ENCODE measurements at places on chromosomes 11 and 22.
A peak's percentile ranks its signal among the peaks of the same experiment; 100 is the strongest.

- no peak for DNase-seq
These were observed 456.2 kb downstream of the BRD1 start for GRCh38 chr22:49371325-49372110.

DNA sequence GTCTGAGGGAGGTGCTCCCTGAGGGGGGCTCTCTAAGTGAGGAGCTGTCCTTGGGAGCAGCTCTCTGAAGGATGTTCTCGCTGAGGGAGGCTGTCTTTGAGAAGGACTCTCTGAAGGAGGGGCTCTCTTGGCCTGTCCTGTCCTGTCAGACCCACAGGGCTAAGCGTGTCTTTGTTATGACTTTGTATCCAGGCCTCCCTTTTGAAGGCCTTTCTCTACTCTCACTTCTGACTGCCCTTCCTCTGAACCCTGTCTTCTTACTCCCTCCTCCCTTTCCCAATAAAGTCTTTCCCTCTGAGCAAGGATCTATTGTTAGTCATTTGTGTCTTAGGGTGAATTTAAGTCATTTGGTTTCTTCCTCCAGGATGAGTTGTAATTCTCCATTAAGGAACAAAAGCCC, 330.1 kb upstream of the PLET1 start:
- DNase-seq: no peak

GRCh38 chr11:128644576-128644975, 49.3 kb upstream of the FLI1 start:
- no peak for DNase-seq

DNA sequence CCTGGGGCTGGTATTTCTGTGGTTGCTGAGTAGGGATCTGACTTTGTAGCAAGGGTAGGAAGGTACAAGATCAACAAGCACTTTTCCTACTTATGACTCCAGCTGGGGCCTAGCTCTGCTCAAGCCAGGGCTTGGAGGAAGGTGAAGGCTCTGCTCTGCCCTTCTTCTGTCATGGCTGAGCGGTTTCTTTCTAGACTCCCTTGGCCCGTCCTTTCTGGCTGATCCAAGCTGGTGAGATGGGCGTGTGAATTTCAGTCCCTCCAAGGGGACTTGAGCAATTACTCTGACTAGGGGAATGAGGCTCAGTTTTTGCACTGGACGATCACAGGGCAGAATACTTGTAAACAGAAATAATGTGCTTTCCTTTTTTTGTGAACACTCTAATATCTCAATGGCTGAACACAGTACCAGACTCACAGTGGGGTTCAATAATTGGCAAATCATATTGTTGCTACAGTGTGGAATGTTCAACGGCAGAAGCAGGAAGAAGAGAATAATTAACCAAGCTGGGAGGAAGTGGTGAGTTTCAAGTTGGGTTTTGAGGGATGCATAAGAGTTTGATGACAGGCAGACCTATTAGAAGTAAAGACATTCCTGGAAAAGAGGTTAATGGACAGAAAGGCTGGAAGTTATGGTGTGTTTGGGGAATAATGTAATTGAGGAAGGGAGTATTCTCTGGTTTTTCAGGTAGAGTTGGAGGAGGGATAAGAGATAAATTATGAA, 507.6 kb downstream of the MIAT start:
- no peak for DNase-seq

- no peak for DNase-seq
These were observed 16.6 kb downstream of the SLC43A3 start for GRCh38 chr11:57410287-57410686.

- no peak for DNase-seq
These were observed 35.7 kb upstream of the RBFOX2 start for GRCh38 chr22:36064358-36064757.

DNA sequence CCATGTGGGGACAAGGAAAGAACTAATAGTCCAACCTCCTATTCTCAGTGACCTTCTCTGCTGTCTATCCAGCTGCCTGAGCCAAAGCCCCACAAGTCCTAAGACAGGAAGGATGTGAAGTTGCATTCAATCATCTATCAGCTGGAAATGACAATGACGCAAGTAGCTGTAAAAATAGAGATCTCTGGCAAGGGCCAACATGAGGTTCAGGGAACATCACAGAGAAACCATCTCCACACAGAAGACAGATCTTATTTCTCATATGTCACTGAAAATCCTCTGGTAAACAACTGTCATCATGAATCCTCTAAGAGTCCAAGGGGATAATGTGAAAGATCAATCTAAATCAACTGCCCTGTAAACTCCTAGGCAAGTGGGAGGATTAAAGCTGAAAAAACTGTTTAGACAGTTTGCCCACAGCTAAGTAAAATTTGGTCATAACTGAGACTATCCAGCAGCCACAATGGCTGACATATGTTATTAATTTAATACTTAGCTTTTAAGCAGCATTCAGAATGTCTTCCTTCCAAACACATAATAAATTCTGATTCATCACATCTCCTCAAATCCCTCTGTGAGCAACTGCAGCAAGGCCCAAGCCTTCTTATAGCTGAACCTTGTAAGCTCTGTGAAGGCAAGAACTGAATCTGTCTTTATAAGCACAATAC, 52.1 kb downstream of the ALG9 start:
- DNase-seq: no peak

DNA sequence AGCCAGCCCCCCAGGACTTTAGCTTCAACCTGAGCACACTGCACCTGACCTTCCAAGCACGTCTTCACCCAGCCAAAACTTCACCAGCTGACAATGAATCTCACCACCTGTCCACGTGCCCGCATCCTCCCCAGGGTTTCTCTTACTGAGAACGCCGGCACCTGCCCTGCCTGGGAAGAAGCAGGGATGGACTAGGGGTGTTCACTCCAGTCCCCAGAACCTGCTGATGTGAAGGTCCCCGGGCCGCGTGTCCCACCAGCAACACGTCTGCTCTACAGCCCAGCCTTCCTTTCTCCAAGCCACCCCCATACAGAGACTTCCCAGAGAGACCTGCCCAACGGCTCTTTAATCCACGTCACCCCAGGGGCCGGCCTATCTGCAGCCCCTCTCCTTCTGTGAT, 12.8 kb downstream of the CPT1A start:
- DNase-seq: no peak

- no peak for DNase-seq
These were observed 506 bp downstream of the MCM5 start for GRCh38 chr22:35400501-35400790.

DNA sequence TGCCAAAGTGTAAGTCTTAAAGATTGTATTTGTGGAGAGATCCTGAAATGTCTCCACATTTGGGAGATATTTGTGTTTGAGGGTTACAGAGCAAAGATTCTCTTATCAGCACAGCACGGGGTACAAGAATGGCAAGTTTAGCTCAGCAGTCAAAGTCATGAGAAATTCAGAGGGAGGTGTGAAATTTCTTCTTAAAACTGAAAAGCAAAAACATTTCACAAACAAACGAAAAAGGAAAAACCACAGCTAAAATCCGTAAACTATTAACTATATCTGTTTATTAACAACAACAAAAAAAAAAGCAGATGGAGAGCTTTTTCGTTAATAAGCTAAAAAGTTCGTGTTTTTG, 40.9 kb upstream of the ETS1 start:
- DNase-seq: no peak

DNA sequence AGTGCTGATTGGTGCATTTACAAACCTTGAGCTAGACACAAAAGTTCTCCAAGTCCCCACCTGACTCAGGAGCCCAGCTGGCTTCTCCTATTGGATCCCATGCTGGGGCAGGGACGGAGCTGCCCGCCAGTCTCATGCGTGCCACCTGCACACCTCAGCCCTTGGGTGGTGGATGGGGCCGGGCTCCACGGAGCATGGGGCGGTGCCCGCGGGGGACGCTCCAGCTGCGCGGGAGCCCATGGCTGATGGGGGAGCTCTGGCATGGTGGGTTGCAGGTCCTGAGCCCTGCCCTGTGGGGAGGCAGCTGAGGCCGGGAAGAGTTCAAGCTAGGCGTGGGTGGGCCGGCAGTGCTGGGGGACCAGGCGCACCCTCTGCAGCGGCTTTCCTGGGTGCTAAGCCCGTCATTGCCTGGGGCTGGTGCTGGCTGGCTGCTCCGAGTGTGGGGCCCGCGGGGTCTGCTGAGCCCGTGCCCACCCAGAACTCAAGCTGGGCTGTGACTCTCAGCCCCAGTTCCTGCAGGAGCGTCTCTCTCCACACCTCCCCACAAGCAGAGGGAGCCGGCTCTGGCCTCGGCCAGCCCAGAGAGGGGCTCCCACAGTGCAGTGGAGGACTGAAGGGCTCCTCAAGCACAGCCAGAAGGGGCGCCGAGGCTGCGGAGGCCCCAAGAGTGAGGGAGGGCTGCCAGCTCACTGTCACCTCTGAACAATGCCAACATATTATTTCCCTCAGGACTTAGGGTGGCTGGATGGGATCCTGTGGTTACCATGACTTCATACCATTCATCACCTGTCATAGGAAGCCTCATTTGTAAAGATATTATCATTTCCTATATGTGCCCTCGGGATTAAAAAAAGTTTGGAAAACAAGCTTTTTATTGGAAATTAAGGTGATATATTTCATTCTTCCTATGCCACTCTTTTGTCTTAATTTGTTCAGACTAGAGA, 688.7 kb downstream of the ETS1 start:
- DNase-seq: no peak

DNA sequence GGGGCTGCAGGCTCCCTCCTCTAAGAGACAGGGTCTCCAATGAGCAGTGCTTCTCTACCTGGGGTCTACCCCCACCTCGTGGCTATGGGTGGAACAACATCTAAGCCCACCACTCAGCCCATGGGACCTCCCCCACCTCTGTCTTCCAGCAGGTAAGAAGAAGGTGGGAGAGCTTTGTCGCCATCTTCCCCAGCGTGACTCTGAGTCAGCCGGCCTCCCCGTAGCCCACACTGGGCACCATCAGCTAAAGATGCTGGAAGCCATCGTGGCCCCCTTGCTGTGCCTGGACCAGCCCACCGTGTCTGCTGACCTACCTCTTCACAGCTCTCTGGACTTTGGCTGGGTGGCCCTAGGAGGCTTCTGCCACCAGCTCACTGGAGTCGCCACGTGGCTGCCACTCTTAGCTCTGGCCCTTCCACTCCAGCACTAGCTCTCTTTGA, 944 bp downstream of the C11orf86 start:
- peak; percentile 17 for DNase-seq

DNA sequence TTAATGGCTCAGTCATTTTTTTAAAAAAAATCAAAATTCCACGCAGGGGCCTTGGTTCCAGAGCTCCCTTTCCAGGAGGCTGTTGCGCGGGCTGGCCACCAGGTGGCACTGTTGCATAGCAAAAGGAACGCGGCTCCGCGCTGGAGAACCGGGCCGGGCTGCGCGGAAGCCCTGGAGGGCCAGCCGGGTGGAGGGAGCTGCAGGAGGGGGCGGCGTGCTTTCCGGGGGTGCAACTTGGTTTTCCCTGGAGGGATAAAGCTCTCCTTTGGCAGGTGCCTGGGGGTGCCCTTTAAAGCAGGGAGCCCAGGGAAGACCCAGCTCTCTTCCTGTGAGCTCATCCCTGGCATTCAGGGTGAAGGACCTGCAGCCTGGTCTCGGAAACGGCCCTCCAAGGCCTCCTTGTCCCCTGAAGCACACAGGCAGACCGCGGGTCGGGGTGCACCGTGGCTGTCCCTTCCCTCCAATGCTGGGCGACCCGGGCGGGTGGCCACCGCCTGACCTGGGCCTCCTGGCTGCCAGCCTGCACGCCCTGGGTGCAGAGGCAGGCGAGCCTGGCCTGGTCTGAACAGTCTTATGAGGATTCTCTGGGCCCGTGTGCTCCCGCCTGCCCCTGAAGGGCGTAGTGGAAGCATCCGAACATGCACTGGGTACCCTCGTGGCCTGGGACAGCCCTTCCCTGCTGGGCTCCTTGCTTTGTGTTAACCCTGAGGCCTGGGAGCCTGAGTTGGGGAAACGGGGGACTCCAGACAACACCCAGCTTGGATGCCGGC, 23.4 kb downstream of the KRTAP5-5 start:
- DNase-seq: peak; percentile 71

GRCh38 chr22:44301039-44301438, 11.7 kb downstream of the SHISAL1 start:
- DNase-seq: no peak

- DNase-seq: no peak
These were observed 5.3 kb upstream of the CARD18 start for GRCh38 chr11:105144887-105145286.

DNA sequence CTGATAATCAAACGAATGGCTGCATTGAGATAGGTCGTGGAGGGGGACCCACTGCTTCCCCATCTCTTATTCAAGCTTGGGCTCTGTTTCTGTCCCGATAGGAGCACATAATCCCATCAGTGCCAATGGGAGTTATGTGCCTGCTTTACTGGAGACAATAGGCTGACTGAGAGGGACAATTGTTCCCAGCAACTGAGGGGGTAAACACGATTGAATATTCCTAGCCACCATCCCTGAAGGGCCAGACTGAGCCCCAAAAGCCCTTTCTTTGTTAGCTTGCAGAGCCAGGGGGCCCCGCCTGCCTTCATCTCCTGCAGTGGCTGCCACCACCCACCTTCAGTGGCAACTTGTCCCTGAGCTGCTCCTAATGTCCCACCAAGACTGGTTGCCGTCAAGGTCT, 172.8 kb upstream of the NAV2 start:
- no peak for DNase-seq

- no peak for DNase-seq
These were observed 3.0 kb downstream of the SSTR3 start for GRCh38 chr22:37209140-37209845.

DNA sequence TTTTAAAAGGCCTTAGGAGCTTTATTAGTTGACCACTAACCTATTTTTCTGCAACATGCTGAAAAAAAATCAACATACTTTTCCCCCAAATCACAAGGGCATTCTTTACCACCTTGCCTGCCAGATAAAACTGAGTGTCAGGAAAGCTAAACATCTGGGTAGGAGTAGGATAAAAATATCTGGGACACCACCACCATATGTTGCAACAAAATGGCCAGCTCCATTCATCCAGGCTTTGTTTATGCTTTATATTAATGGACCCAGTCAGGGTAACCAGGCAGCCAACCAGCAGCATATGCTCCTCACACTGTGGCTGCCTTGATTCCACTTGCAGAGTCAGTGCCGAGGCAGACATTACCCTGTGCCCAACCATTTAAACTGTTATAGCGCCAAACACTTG, 1024.5 kb downstream of the LRRC4C start:
- no peak for DNase-seq

- no peak for DNase-seq
These were observed 32.7 kb upstream of the PACSIN2 start for GRCh38 chr22:43047605-43048004.

DNA sequence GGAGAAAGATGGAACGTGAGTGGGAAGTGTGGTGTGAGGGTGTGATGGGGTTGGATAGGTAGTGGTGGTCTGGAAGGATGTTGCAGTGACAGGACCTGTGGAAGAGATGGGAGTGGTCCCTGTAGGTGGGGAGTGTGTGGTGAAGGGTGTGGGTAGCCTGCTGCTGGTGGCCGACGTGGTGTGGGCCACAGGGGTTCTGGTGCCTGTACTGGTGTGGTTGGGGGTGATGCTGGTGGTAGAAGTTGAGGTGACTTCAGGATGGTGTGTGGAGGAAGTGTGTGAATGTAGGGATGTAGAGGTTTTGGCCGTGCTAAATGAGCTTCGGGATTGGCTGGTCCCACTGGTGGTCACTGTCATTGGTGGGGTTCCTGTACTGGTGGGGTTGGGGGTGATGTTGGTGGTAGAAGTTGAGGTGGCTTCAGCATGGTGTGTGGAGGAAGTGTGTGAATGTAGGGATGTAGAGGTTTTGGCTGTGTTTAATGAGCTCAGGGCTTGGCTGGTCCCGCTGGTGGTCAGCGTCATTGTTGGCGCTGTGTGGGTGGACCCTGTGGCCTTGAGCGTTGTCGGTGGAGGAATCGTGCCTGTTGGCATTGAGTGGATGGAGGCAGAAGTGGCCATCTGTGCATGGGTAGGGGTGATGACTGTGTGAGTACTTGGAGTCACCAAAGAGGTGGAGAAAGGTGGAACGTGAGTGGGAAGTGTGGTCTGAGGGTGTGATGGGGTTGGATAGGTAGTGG, 19.1 kb downstream of the MUC6 start:
- DNase-seq: no peak
